Activated CD4-positive, alpha-beta T cell treated with anti-CD3 and anti-CD28 coated beads, Interleukin-2, amount 10 ng/mL, durations not matched to agents 24 days and 14 days (primary cell): ENCODE measurements at places on chromosomes 7 and 10. TPM values are rescaled to one million over a fixed set of nuclear protein-coding genes. Genes with fewer than 3 reads are reported as not detected.

DNA sequence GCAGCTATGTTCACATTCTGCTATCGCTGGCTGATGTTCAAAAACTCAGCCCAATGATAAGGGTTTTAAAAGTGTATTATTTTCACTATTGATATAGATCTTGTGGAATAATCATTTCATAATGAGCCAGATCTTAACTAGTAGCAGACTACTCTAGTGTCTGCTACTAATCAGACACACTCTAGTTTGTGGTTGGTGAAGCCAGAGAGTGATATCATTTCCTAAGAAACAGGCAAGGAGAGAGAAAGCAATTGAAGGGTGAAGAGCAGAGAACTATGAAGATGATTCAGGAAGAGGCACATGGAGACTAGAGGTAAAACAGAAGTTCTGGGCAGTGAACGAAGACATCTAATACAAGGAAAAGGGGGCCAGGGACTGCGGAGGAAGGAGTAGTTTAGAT, 58.2 kb upstream of the BET1 start:
- no peak overlapping the region for H3K4me3 ChIP-seq
- H3K27ac ChIP-seq = no peak overlapping the region
- peaks cover 12% of the 10 kb centered on the region for H3K4me1 ChIP-seq

- DNase-seq = no peak
- H3K27me3 ChIP-seq = no peaks in the 10 kb centered on the region
- H3K4me3 ChIP-seq = no peak overlapping the region
- H3K4me1 ChIP-seq = no peaks in the 10 kb centered on the region
Observed at GRCh38 chr7:41415051-41415450, 287.8 kb downstream of the INHBA start.

DNA sequence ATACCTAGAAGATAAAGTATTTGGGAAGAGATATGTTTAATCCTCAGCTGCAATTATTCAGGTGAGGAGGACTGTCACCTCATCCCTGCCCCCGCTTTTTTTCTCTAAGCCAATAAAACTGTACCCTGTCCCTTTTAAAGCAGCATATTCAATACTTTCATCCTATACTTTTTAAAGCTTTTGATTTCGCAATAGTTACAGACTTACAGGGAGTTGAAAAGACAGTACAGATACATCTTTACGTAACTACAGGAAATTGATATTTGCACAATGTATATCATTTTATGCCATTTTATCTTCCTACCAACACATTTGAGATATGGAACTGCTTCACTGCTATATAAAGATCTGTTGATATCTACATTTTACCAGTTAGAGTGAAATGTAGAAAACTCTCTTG, 47.6 kb downstream of the STK17A start:
- H3K4me3 ChIP-seq = no peak overlapping the region
- no peaks in the 10 kb centered on the region for H3K27me3 ChIP-seq
- peaks cover 58% of the 10 kb centered on the region for H3K4me1 ChIP-seq
- peaks cover 81% of the 10 kb centered on the region for H3K36me3 ChIP-seq

Gene NUDT13
- 0.80 and 0.91 TPM in 2 replicates for total RNA-seq
